ENCODE measurements at places on chromosomes 5 and 9.

DNA sequence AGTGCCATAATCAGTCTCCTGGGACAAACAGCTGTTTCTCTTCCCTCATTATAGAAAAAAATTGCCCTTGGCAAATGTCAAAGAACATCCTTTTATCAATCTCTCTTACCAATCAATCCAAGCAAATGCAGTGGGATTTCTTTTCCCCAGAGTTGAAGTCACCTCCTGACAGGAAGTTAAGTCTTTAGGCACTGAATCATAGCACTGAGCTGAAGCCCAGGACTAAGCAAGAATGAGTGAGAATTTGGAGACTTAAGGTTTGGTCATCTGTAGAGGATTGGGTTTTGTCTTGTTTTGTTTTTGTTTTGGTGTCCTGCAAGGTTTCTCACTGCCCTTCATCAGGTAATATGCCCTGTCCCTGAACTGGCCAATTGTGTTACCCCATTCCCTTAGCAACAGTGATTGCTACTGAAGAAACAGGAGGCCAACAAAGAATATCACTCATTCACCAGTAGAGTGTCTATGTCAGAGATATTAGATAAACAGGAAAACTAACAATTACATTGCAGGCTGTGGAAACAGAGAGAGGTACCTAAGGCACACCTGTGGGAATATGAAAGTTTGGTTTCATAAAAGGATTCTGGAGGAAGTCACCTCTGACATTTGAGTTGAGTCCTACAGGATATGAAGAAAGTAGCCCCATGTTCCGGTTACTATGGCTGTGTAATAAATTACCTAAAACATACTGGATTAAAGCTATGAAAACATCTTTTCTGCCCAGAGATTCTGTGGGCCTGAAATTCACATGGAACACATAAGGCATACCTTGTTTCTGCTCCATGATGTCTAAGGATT lies 4.5 kb upstream of the FXN start:
- DNase-seq = no peak

GRCh38 chr9:2725126-2725525 lies 7.8 kb downstream of the KCNV2 start:
- DNase-seq = no peak

DNA sequence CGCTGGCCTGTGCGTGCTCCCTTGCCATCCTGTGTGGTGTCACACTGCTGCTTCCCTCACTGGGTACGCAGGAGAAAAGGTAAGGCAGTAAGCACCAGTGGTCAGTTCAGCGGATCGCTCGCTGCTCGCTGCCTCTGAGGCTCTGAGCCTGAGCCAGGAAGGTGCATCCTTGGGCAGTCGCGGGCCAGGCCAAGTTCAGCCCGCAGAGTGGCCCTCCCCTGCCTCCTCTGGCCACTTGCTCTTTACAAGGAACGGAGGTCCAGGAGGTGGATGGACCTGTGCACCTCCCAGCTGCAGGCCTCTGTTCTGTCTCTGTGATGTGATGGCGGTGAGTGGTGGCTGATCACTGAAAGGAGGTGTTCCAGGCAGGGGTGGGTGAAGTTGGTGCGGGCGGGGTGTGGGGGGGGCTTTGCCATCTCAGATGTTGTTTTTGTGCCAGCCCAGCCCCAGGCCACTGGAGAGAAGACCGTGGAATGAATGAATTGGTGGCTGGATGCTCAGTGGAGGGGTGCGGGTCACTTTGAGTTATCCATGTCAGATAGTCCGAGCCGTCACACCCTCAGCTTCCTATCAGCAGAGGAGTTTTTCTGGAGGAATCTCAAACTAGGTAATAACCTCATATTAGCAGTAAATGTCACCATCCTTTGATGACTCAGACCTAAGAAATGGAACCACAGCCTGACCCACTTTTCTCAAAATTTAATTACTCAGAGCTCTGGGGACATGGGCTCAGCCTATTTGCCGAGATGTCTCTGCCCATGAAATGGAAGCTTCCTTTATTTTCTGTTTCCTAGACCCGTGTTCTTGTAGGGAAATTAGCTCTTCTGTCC lies 7.3 kb downstream of the COL5A1 start:
- DNase-seq = no peak

DNA sequence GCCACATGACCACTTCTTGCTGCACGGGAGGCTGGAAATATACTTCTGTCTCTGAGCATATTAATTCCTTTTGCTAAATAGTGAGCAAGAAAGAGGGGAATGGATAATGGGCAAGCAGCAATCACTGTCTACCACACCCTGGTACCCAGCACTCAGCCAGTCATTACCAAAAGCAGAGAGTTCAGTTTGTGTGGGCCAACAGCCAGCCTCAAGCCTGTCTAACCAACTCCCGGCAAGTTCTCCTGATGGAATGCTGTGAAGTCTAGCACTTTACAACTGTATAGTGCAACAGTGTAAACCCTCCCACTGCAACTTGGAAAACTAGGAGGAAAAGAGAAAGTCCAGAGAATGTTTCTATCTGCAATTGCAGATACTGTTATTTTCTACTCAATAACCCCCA lies 47.8 kb downstream of the PLK2 start:
- no peak for DNase-seq

GRCh38 chr9:92727716-92728700 lies 36.6 kb downstream of the BICD2 start:
- DNase-seq = no peak

- no peak for DNase-seq
Measured at GRCh38 chr5:102888483-102888882, 133.4 kb downstream of the PAM start.

DNA sequence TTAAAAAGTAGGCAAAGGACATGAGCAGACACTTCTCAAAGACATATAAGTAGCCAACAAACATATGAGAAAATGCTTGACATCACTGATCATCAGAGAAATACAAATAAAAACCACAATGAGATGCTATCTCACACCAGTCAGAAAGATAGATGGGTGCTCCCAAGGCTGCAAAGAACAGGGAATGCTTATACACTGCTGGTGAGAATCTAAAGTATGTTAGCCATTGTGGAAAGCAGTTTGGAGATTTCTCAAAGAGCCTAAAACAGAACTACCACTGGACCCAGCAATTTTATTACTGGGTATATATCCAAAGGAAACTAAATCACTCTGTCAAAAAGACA lies 154.2 kb downstream of the NDUFS4 start:
- peak; percentile 27 for DNase-seq

GRCh38 chr5:114419959-114420358 lies 58.1 kb downstream of the KCNN2 start:
- no peak for DNase-seq

GRCh38 chr5:181204113-181204825 lies 727 bp downstream of the TRIM7 start:
- DNase-seq = no peak

DNA sequence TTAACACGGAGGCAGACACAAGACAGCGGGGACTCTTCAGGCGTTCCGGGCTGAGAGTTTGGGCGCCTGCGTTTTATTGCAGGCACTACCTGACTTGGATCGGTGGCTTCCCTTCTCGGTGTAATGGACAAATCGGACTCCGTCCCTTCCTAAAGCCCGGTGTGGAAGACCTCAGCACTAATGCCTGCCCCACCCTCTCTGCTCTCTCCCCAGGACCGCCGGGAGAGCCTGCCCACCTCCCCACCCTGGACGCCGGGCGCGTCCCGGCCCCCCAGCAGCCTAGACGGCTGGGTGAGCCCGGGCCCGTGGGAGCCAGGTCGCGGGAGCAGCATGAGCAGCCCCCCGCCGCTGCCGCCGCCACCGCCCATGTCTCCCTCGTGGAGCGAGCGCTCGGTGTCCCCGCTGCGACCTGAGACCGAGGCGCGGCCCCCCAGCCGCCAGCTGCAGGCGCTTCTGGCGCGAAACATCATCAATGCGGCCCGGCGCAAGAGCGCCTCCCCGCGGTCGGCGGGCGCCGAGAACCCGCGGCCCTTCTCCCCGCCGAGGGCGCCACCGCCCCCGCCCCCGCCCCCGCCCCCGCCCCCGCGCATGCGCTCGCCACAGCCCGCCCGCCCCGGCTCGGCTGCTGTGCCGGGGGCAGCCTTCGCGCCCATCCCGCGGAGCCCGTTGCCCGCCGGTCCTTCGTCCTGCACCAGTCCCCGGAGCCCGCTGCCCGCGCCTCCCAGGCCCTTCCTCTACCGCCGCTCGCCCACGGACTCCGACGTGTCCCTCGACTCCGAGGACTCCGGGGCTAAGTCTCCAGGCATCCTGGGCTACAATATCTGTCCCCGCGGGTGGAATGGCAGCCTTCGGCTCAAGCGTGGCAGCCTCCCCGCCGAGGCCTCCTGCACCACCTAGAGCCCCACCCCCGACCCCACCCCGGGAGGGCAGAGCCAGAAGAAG lies 4.6 kb upstream of the MYOZ3 start:
- DNase-seq = peak; percentile 90

DNA sequence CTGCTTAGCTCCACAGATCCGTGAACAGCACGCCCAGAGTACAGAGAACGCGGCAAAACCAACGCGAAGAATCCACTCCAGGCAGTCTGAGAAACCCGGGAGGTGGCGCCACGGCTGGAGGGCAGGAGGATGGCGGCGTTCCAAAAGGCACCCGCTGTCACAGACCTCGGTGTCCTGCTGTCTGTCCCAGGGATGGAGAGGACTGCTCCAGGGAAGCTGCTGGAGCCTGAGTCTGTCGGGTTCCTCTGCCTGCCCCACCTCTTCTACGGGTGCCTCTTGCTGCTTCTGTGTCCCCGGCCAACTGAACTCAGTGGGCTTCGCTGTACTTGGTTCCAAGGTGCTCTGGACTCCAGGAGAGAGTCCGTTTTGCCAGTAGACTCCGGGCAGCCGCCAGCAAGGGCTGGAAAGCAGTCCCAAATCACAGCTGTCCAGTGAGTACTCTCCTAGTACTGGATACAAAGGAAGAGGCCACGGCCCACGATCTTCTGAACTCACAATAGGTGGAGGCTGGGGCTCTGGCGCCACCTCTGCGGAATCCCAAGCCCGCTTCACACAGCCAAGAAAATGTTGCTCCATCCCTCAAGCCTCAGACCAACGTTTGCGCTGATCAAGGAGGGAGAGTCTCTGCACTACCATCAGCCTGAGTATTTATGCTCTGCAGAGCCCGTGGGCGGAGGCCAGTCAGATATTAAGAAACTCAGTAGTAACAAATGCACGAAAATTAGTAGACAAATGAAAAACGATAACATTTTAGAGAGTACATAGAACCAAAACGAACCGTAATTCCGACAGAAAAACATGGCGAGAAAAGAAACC lies 440 bp downstream of the ANXA2R start:
- DNase-seq = peak; percentile 44

DNA sequence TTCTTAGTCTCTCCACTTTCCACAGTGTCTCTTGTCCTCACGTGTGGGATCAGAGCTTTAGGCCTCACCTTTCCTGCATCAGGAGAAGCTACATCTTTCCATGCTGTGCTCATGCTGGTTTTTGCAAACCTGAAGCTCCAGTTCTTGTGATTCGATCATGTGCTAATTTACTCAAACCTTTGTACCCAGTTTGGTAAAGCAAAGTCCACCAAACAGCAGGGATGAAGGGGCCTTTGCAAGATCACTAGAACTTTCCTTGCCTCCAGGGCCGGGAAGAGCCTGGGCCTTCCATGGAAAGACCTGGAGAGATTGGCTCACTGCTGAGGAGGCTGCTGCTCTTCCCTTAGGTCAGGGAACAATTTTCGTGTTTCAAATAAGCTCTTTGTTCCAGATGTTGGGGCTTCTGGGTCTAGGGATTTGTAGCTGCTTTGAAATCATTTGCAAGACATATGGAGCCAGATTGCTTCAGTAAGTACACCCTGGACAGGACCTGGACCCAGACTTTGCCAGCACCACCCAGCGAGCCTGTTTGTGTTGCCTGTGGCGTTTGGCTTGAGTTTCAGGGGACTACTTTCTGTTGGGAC lies 18.7 kb upstream of the SPATA31E1 start:
- DNase-seq = no peak

- DNase-seq = no peak
Measured at GRCh38 chr9:6620353-6620752, 25.2 kb downstream of the GLDC start.

Measured in NCI-H69 (cell line).